Tibial nerve (tissue), 4 donors: ENCODE measurements at places on chromosomes 5 and 9.

- no peak for DNase-seq
Measured at GRCh38 chr5:911601-912000, 18.9 kb downstream of the TRIP13 start.

GRCh38 chr5:24864244-24864643 is 219.5 kb upstream of the CDH10 start:
- DNase-seq = no peak

GRCh38 chr9:75121914-75122558 is 33.7 kb downstream of the OSTF1 start:
- DNase-seq = no peak

GRCh38 chr5:44387406-44387805 is 1.8 kb downstream of the FGF10 start:
- no peak for DNase-seq

DNA sequence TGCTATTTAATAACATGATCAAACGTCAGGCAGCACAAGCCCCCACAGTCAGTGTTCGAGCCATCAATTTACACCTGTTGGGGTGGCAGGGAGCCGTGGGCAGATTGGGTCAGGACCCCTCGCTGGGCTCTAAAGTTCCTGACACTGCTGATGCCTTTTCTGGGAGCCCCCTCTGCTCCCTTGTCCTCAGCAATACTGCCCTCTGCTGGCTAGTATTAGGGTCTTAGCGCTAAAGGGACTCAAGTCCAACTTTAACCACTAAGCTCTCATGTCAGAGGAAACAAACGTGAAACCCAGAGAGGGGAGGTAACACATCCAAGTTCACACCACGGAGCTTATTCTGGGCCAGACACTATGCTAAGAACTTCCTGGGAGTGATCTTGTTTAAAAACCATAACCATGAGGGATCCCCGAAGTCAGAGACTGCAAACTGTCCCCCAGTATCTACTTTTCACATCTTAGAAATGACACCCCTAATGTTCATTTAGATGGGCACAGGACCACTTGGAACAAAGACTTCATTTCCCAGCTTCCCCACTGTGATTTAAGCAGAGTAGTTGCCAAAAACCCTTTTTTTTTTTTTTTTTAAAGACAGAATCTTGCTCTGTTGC is 20.4 kb downstream of the ANKS6 start:
- peak; percentile 66 for DNase-seq

DNA sequence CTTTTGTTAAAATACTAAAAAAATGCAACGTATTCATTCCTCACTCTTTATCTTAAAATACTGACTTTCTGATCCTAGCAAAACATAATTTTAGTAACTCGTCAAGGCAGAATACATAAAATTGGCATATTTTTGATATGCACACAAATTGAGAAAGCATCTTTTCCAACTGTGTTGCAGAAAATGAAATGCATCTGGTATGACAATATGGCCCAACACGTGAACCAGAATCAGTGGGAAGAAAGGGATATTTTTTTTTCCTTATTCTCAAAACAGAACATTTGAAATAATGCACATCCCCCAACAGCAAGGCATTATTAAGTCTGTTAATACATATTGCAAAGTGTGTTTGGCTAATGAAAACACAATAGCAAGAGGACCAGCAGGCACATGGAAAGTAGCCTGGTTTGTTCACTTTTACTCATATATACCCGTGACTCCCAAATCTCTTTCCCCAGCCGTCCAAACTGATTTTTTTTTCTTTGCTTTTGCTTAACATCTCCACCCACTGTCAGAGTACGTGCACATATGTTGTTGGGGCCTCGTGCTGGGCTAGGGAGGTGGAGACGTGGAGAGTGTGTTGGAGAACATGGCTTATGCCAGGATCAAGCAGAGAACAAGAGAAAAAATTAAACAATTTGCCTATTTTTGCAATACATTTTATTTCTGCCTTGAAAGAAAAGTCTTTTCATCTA is 4.3 kb downstream of the MCTP1 start:
- DNase-seq = no peak

DNA sequence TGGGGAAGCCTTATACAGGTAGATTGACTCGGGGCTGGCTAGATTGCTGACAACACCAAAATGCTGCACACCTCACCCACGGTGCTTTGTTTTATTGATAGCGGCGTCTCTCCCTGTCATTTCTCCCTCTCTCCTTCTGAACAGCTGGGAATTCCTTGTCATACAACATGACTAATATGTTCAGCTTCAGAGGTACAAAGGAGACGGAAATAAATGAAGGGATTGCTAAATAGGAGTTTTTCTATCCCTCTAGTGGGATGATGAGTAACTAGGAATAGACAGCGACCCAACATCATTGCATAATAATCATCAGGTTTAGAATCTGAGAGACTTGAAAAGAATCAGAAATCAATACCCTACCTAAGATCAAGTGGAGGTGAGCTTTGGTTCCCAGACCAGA is 337.7 kb upstream of the PANK3 start:
- no peak for DNase-seq

- DNase-seq = no peak
Measured at GRCh38 chr5:16673241-16674201, 56.7 kb upstream of the RETREG1 start.

GRCh38 chr9:90843525-90843924 is 41.9 kb downstream of the SYK start:
- DNase-seq = no peak

DNA sequence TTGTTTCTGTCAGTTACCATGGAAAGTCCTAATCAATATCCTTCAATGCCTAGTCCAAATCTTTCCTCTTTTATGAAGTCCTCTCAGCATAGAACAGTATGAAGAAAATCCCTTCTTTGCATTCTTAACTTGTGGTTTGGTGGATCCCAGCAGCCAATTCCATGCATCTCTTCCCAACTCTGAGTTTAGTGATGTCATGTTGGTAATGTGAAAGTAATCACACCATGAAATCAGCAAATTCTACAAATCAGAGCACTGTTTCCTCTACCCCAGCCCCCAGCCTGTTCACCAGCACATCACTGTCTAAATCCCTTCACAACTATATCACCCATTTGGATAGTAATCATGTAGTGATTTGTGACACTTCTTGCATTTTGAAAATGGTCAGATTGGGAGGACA is 4.7 kb upstream of the C1QTNF2 start:
- no peak for DNase-seq

DNA sequence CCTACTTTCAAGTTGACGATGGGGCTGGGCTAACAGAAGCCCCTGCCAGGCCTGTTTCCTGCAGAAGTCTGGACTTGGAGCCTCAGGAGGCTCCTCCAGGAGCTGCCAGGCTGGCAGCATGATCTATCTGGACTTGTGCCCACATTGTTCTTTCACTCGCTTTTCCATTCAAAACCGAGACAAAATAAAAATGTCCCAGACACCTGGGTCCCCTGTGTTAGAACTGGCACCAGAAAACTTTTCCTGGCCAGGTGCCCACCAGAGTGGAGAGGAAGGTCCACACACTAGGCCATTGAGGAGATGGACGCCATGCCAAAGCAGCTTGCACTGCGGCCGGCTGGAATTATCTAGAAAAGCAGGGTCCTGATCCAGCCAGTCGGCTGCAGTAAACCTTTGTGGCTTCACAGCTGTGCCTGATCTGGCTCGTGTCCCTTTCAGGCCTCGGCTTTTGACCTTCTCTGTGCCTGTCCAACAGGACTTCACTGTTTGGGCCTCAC is 78.2 kb downstream of the GCNT1 start:
- peak; percentile 49 for DNase-seq

- DNase-seq = no peak
Measured at GRCh38 chr9:108019821-108020220, 530.3 kb upstream of the KLF4 start.

- no peak for DNase-seq
Measured at GRCh38 chr9:130699047-130699446, 5.5 kb downstream of the EXOSC2 start.

DNA sequence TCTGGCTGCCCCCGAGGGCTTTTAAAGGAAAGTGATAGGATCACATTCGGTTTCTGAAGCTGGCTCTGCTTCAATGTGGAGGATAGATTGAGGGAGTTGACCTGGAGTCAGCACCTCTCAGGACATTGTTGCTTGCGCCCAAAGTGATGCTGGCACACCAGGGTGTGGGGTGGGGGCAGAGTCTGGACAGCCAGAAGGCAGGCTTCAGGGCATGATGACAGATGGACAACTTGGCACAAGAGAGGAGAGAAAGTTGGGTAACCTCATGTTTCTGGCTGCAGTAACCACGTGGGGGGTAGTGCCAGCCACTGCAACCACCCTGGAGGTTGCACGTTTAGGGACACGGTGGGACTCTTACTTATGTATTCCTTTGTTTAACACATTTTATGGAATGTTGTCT is 9.5 kb downstream of the ALDH1B1 start:
- no peak for DNase-seq

DNA sequence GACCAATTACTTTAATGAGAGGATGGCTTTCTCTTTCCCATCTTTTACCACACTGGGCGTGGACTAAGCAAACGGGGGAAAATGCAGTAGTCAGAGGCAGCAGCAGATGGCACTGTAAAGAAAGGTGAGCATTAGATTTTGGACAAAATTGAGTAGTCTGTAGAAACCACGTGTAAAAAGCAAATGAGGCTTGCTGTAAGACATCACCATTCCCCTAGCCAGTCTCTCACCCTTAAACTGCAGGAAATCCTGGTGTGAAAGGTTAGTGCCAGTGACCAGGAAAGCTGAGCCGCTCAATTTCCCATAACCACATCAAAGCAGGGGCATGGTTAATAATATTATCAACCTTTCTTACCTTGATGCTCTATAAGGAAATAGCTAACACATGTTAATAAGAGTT is 31.8 kb downstream of the SPATA31C2 start:
- DNase-seq = peak; percentile 31

- DNase-seq = no peak
Measured at GRCh38 chr5:141366016-141366896, 2.3 kb downstream of the PCDHGA5 start.

DNA sequence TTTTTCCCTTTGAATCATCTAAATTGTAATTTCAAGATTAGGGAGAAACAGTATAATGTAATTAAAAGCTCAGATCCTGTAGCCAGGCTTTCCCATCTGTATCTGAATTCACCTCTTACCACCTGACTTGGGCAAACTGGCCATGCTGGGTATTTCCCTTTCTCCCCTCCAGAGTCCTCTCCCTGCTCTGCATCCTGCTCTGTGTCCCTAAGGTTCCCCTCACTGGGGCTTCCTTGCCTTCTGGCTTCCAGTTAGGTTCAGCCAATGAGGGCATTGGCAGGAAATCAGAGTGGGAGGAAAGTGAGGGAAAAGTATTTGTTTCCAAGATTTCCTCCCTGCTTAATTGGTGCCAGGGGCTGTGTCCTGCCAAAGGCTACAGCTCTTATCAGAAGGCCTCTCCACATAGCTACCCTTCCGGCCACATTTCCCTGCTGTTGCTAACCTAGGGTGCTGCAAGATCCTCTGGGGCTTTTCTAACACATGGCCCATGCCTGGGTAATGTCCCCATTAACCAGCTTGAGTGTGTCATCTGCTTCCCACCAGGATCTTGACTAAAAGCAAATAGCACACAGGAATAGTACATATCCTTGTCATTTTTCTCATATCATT is 51.0 kb upstream of the MPDZ start:
- DNase-seq = no peak

GRCh38 chr9:134346151-134346550 is 19.9 kb downstream of the RXRA start:
- no peak for DNase-seq

GRCh38 chr5:151856861-151857260 is 67.8 kb downstream of the GLRA1 start:
- DNase-seq = no peak

- DNase-seq = no peak
Measured at GRCh38 chr5:4335078-4335477, 739.4 kb downstream of the IRX1 start.

DNA sequence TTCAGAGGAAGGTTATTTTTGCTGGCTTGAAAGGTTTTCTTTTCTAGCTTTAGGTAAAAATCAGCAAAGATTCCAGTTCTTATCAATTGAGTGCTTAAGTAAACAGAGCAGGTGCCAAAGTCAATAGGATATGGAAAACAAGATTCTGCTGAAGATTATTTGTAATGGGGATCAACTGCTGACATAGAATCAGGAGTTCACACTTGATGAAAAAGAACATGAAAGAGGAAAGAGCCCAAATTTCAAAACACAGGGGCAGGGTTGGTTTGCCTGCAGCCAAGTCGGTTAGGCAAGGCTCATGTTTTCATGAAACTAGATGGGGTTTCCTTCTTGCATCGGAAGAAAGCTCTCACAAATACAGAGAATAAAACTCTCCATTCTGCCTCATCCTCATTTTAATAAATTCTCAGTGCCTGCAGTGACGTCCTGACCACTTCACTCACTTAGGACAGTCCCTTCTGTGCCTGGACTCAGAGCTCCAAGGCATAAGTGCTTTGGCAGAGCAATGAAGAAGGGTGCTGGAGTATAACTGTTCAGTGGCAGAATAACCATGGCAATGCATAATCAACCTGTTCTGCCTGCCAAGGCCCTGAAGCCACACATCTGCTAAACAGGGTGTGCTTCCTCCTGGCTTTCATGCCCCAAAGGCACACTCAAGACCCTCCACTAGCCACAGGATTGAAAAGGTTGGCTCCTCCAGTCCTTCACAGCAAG is 179.6 kb downstream of the GNAQ start:
- no peak for DNase-seq

GRCh38 chr5:170525470-170526211 is 21.8 kb downstream of the KCNIP1 start:
- no peak for DNase-seq

- DNase-seq = no peak
Measured at GRCh38 chr5:18483451-18483850, 849.2 kb downstream of the TAF11L14 start.

DNA sequence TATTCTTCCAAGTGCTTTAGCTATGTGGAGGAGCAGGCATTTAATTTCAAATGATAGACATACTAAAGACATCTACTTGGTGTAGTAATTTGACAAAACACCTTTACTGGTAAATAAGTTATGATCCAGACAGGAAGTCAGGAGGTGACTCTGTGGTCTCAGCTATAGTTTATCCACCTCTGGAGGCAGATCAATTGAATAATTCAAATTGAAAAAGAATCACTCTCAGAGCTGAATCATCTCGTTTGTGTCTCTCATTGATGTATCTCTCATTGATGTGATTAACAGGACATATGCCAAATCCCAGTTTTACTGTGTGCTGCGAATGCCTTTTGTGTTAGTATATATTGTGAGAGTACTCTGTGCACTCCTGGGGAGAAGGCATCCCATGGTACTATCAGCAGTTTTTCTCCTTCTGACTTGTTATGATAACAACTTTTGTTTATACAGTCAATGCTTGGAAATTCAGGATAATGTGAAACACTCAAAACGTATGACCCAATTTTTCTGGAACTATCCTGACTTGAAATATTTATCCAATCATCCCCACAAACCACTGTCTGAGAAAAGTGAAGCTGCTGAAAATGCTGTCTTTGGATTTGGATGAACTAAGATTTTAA is 48.5 kb upstream of the DAB2 start:
- DNase-seq = no peak
